ENCODE measurements at places on chromosomes 5 and 9.

DNA sequence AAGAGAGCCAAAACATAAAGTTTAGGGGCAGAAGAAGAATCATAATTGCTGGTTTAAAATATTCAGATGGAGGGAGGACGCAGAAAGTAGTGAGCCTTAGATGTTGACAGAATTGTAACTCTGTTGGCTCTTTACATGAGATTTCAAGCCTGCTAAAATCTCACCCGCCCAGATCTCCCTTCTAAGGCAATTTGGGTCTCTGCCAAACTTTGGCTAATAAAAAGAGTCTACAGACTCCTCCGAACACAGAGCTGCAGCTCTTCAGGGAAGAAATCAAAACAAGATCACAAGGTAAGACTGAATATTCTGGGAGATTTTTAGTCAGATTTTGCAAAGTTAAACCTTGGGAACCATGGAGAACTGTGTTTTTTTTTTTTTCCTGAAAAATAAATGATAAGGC, at the start of gene IL33:
TSS of gene IL33 (plus strand) at position 246 of the 400 bp plus-strand sequence. CDS start 25,888 bp downstream, outside the sequence.
- peak; percentile 93 for DNase-seq

- peak; percentile 20 for DNase-seq
Observed at GRCh38 chr5:138654281-138654867, 79.2 kb upstream of the HSPA9 start.

- DNase-seq, result no peak
Observed at GRCh38 chr5:71456362-71456743, 902 bp downstream of the BDP1 start.

DNA sequence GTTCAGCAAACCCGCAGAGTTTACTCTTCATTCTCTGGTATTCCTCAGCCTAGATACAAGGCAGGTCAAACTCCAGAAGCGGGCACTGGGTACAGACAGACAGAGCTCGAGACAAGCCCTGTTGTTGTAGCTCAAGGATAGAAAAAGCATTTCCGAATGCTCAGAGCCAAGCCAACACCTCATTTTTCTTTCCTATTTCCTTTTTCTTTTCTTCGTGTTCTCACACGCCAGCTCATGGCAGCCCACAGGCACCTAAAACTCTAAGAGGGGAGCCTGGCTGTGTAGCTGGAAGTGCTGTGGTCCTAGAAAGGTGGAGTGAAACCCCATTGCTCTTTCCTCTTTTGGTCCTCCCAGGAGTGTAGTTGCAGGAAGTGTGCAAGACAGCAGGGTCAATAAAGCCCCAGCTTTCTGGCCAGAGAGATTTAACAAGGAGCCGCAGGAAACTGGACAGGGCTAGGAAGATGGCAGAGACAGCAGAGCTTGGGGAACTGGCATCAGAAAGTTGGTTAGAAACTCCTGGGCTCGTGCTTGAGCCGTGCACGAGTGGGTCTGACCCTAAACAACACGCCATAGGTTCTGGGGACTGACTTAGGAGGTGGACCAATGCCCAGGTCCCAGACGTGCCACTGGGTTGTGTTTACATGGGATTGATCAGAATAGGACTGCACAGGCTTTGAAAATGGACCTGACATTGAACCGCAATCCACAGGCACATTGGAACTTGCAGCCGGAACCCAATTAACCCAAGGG, 41.6 kb downstream of the ADAMTS2 start:
- no peak for DNase-seq

- no peak for DNase-seq
Observed at GRCh38 chr5:318341-318897, 3.1 kb upstream of the AHRR start.

- no peak for DNase-seq
Observed at GRCh38 chr5:51889703-51890102, 506.5 kb downstream of the ISL1 start.

- DNase-seq, result peak; percentile 36
Observed at GRCh38 chr9:113632776-113633590, 169.5 kb downstream of the RGS3 start.

- DNase-seq, result no peak
Observed at GRCh38 chr5:34811706-34812105, 27.3 kb upstream of the TTC23L start.

GRCh38 chr5:95027151-95027721, 257.7 kb downstream of the MCTP1 start:
- no peak for DNase-seq

DNA sequence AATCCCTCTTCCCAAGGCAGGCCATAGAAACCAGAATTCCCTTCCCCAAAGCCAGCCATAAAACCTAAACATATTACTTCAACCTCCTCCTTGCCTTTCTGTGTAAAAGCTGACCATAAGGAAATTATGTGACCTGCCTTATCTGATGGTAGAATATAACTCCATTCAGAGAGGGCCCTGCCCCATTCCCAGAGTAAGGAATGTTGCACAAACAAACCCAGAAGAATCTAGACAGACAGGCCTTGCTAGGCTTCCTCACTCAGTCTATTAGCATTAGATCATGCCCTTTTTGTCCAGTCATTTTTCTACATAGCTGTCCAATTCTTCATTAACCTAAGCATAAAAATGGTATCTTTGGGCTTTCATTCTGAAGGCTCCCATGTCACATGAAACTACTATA, 17.8 kb upstream of the IFNB1 start:
- no peak for DNase-seq

Data from fibroblast of pulmonary artery (primary cell).